ENCODE measurements at places on chromosomes 6 and 20. TPM values are rescaled to one million over a fixed set of nuclear protein-coding genes. Genes with fewer than 3 reads are reported as not detected.
A peak's percentile ranks its signal among the peaks of the same experiment; 100 is the strongest.

GRCh38 chr6:7332090-7332745, 19.2 kb upstream of the SSR1 start:
- no peak for DNase-seq

DNA sequence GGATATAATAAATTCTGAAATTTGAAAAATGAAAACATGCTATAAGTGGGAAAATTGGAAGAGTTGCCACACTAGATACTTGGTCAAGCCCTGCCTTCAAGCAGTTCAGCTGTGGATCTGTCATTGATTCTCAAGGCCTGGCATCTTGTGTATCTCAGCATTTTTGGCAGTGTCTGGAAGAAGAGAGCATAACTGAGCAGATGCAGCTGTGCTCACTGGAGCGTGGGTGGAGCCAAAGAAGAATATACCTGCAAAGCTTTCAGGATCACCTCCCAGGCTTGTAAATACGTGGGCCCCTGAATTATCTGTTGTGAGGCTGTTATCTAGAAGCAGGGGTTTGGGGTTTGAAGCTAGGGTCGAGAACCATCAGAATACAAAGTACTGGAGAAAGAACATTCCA, 31.3 kb upstream of the CHD6 start:
- DNase-seq = no peak

DNA sequence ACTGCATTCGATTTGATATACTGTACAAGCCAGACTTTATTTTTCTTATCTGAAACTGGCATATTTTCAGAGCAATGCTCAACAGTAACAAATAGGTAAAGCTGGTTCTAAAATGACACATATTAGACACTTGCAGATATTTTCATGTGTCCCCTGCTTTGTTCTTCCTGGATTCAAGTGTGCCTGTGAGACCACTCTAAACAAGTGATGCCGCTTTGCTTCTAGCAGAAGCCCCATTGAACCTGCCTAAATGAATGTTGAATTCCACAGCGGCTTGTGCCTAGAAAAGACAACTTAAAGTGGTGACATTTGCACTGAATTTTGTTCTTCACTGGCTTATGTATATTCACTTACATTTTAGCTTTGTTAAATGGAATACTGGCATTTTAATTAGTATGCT, 115.7 kb downstream of the AKAP7 start:
- no peak for DNase-seq

- DNase-seq = no peak
These were observed 5.9 kb upstream of the EYA4 start for GRCh38 chr6:133235221-133235620.

The SLC32A1 gene
- total RNA-seq = not detected

The CDSN gene
- total RNA-seq = not detected

DNA sequence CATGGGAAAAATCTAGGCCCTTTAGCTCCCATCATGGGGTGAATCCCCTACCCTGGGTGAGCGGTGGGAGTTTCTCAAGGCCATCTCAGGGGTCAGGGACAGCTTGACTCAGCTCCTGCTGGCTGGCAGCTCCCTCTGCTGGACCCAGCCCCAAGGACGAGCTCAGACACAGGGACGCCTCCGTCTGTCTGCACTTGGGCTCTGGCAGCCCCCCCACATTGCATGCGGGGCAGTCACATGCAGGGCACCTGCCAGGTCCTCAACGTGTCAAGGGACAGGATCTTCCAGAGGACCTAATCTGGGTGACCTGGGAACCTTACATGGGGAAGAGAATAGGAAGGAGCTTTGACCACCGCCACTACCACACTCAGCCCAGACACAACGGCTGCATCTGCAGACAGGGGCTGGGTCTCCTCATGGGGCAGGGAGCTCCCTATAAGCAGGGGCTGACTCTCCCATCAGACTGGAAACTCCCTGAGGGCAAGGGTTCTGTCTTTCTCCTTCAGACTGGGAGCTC, 173.4 kb downstream of the MRPL14 start:
- DNase-seq = no peak

GRCh38 chr6:150068720-150069648, at the start of gene ULBP3:
Gene ULBP3 (minus strand): TSS chr6:150069121. CDS start chr6:150069066, 55 bp downstream.
- peak; percentile 85 for DNase-seq

GRCh38 chr20:32971703-32972161, 32.5 kb downstream of the SUN5 start:
- DNase-seq = no peak
